ENCODE measurements at places on chromosomes 6 and 20.

DNA sequence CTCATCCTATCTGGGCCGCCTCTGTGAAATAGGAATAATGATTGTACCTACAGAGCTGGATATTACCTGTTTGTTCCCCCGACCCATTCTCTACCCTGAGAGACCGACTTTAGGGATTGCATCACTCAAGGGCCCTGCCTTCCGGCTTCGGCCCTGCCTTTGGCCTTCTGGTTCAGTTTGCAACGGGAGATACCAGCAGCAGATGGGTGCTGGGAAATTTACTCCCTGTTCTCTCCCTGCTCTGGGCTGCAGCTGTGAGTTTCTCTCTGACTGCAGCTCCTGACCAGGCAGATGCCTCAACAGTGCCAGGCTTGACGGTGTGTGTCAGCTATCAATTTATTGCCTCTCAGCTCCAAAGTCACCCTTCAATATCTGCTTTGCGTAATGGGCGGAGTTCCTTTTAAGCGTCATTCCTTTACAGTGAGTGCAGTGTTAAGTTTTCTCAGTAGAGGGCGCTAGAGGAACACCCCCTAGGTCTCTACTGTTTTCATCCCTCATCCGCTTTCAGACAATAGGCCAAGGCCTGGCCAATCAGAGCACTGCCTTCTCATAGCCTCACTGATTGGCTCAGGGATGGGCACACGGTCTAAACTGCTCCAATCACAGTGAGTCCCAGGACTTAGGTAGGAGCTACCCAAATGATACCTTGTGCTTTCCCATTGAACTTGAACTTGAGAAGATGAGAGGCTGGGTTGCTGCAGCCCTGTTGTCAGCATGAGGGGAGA is 30.0 kb downstream of the KCNG1 start:
- peak; percentile 23 for DNase-seq

DNA sequence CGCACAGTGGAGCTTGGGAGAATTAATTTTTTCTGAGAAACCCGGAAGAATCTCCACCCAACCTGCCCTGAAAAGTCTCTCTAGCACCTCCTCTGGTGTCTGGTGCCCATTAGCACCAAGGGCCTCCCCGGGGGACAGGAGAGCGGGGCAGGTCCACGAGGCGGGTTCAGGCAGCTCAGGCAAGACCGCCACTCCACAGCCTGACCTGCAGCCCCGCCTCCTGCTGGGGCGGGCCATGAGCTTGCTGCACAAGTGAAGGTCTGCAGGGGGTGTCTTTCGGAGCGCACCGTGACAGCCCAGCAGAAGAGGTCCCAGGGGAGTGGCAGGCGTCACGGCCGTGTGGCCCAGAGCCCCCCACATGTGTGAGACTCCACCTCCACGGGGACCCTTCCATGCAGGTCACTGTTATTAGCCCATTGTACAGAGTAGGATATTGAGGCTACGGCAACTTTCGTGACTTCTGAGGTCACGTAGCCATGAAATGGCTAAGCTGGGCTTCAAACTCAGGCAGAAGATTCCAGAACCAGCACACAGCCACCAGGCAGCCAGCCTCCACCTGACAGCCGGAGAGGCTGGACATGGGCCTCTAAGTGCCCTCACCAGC is 63.9 kb upstream of the SLCO4A1 start:
- DNase-seq = no peak

GRCh38 chr20:10508468-10509251 is 73.6 kb downstream of the SLX4IP start:
- no peak for DNase-seq

- no peak for DNase-seq
These were observed 5.1 kb downstream of the HLA-DMA start for GRCh38 chr6:32947552-32948465.

Measured in NCI-H2107 (cell line).